Esophagus muscularis mucosa (tissue), 4 donors: ENCODE measurements at places on chromosomes 7 and 10. TPM values are rescaled to one million over a fixed set of nuclear protein-coding genes. Genes with fewer than 3 reads are reported as not detected.

The ITGB8 gene
- total RNA-seq: 22.7 TPM

The INA gene
- 2.2 TPM for total RNA-seq

The KEL gene
- 0.23 TPM for total RNA-seq

The GRID2IP gene
- total RNA-seq: not detected

The KLF6 gene
- total RNA-seq: 117 TPM

The AIFM2 gene
- total RNA-seq: 17.4 TPM

The LDB3 gene
- total RNA-seq: 24.1 TPM

The ASNS gene
- total RNA-seq: 13.9 TPM

The OR2A1 gene
- total RNA-seq: not detected

The C10orf105 gene
- total RNA-seq: 0.17 TPM

The HILPDA gene
- 5.3 TPM for total RNA-seq

The IL6 gene
- 2.0 TPM for total RNA-seq

The LRRC18 gene
- total RNA-seq: not detected

The GFRA1 gene
- 73.4 TPM for total RNA-seq

The HSPA14 gene
- 7.4 TPM for total RNA-seq

The CACNB2 gene
- 84.7 TPM for total RNA-seq
